ENCODE measurements at places on chromosomes 7 and 10. TPM values are rescaled to one million over a fixed set of nuclear protein-coding genes. Genes with fewer than 3 reads are reported as not detected.

GIMAP4 gene
- polyA plus RNA-seq: 392 TPM

GJC3 gene
- not detected for polyA plus RNA-seq

ZNF488 gene
- polyA plus RNA-seq: not detected

CTAGE15 gene
- polyA plus RNA-seq: not detected

ASL gene
- 55.5 TPM for polyA plus RNA-seq

All from immature natural killer cell (primary cell).